Activated CD8-positive, alpha-beta memory T cell treated with anti-CD3 and anti-CD28 coated beads for 4 hours (primary cell): ENCODE measurements at places on chromosomes 1 and 21.

- no peak for DNase-seq
These were observed 14.7 kb downstream of the COA7 start for GRCh38 chr1:52683367-52683940.

GRCh38 chr1:36150296-36151133, 1.2 kb upstream of the TRAPPC3 start:
- peak; percentile 64 for DNase-seq

DNA sequence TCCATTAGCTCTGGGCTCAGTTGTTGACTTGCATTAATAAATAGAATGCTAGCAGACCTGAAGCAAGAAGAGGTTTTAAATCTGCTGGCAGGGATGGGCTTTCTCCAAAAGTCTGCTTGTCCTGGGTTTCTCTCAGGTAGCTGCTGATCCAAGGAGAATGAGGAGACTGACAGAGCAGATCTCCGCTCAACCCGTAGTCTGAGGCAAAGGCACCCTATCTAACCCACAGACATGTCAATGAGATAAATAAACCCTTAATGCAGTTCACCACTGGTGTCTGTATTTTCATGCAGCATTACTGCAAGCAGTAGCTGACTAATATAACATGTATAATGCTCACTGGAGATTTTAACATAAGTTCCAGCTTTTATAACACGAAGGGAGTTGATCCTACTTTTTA, 44.1 kb upstream of the RGS21 start:
- DNase-seq, result no peak

- no peak for DNase-seq
These were observed 9.7 kb upstream of the FMOD start for GRCh38 chr1:203360547-203361185.

DNA sequence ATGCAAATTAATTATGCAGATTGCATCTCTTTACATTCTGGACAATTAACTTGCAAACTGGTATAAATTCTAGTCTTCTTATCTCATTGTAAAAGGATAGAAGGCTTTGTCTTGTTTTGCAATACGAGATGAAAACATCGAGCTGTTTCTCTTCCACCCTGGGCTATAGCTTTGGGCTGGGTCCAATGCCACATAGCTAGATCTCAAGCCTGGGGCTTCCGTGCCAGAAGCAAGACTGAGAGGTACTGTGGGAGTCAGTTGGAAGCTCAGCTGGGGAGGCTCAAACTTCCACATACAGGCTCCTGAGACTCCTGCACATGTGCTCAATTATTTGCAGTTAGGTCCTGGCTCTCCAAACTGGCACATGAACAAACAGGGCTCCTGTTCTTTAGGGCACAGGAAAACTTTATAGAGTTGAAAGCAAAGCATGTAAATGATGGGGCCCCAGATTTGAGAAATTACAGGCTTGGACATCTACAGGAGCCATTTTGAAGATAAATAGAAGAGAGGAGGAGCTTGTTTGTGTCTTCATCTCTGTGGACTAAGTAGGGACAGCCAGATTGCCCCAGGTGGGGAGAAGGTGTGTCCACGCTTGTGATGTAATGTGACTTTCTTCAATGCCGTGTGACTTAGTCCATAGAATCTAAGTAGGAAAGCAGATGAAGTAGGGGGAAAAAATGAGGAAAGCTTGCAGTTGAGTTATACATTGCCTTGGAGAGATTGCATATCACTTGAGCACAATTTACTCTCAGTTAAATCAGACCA, 65.9 kb upstream of the SIPA1L2 start:
- DNase-seq, result no peak

DNA sequence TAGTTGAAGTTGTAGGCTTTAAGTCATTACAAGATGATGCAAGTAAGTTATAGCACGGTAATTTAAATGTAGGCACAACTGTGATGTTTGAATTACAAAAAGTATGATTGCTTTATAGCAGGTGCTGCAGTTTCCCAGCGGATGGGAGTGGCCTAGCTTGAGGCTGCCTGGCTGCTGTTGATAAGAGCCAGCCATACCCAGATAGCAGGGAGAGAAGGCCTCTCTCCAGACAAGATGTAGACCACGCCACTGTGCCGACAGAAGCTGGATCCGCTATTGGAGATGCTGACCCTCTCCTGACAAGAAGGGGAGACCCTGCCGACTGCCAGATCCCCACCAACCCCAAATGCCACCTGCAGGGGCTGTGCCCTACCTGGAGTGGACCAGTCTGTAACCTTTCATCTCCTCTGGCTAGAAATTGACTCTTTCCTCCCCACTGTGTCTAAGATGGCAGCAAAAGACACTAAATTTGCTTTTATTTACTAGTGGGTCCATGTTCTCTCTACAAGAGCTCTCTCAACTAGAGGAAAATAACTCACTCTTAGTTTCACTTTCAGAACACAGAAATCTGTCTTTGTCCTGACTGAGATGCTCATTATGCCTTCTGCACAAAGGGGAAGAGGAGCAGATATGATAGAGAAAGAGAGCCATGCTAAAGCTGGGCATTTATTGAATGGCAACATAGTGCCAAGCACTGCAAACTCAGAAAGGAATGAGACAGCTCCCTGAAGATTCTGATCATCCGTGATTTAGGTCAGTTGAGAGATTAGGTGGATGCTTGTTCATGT, 127.9 kb downstream of the URB2 start:
- DNase-seq, result no peak

DNA sequence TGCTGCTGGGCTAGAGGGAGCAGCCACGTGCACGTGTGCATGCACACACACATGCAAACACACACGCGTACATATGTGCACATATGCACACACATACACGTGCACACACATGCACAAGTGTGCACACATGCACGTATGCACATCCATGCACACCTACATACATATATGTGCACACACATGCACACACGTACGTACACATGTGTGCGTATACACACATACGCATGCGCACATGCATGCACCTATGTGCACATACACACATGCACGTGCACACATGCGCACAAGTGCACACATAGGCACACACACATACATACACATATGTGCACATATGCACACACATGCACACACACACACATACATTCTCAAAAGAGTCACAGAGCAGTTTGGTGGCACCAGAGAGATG, 85.9 kb upstream of the SLC25A33 start:
- no peak for DNase-seq

- DNase-seq, result no peak
These were observed 60.9 kb upstream of the IFNAR2 start for GRCh38 chr21:33168886-33169285.

GRCh38 chr1:246699095-246699735, 25.0 kb upstream of the SCCPDH start:
- DNase-seq, result peak; percentile 59

DNA sequence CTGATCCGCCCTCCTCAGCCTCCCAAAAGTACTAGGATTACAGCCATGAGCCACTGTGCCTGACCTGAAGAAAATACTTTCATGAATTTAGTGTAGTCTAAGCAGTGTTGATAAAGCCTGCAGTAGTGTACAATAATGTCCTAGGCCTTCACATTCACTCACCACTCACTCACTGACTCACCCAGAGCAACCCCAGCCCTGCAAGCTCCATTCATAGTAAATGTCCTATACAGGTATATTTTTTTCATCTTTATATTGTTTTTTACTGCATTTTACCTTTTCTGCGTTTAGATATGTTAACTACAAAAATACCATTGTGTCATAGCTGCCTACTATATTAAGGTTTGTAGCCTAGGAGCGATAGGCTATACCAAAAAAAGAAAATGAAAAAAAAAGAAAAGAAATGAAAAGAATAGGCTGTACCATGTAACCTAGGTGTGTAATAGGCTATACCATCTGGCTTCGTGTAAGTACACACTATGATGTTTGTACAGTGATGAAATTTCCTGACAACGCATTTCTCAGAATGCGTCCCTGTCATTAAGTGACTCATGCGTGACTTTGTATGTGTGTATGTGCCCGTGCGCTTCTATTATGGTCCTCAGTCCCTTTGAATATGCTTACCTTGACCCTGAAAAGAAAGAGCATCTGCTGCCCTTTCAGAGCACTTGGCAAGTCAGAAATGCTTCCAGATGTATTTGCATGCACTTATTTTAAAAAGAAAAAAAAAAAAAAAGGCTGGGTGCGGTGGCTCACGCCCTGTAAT, 9.2 kb upstream of the SLAMF8 start:
- DNase-seq, result no peak

DNA sequence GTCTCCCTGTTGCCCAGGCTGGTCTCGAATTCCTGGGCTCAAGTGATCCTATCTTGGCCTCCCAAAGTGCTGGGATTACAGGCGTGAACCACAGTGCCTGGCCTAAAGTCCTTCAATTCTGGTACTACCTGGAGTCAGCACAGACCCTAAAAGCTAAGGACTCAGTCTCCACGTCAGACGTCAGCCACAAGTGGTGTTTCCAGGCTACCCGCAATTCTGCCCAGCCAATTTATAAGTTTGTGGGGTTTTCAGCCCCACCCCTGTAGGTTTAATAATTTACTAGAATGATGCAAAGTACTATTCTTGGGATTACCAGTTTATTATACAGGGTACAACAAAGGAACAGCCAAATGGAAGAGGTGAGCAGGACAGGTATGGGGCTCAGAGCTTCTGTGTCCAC, 10.6 kb upstream of the DIP2A start:
- no peak for DNase-seq

- DNase-seq, result no peak
These were observed 179.9 kb downstream of the DENND1B start for GRCh38 chr1:197595304-197595904.

DNA sequence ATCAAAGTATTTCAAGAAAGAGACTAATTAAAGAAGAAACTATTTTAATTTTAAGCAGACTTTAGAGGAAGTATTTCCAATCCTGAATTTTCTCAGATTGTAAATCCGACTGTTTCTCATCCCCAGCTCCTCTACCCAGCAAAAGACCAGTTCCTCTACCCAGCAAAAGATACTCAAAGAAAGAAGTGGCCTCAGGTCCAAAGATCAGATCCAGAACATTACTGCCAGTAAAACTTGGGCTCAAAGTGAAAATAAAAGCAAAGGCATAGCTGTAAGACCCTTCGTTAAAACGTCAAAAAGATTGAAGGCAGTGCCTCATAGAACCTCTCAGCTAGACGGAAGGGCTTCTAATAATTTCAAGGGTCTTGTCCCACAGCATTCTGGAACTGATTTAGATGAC, 50.0 kb downstream of the LRRC8B start:
- no peak for DNase-seq

GRCh38 chr1:113391649-113392271, 1.4 kb downstream of the MAGI3 start:
- no peak for DNase-seq

DNA sequence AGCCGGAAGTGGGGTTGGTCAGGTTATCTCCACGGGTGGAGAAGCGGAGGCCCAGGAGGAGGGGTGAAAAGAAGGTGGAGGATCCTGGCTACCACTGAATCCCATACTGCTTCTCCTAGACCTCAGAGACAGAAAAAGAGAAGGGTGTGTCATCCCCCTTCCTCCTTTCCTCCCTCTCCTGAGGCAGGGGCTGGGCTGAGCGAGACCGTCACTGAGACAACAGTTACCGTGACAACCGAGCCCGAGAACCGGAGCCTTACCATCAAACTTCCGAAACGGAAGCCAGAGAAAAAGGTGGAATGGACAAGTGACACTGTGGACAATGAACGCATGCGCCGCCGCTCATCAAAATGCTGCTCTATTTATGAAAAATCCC, 42.1 kb upstream of the NBPF3 start:
- no peak for DNase-seq

- no peak for DNase-seq
These were observed 127.1 kb downstream of the RIPK4 start for GRCh38 chr21:41639766-41640165.

GRCh38 chr1:16181887-16182719, 26.2 kb upstream of the EPHA2 start:
- no peak for DNase-seq
